ENCODE measurements at places on chromosomes 4 and X.

- no peak for DNase-seq
These were observed 196.4 kb upstream of the MAGEB18 start for GRCh38 chrX:25941559-25942250.

GRCh38 chr4:55444827-55445226 is 49.1 kb downstream of the TMEM165 start:
- no peak for DNase-seq

DNA sequence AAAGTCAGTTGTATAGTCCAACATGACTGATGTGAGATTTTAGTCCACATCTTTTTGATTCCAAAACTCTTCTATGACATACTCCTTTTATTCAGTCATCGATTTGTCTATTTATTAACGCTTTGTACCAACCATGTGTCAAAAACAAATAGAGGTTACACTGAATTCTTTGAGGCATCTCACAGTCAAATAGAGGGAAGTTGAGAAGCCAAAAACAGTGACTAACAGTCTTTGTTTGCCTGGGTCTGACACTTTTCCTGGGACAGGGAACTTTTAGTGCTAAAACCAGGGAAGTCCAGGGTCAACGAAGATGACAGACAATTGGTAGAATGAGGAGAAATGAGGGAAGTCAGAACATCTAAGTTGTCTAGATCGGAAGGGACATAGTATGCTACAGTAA is 169.9 kb upstream of the HS3ST1 start:
- DNase-seq = no peak

DNA sequence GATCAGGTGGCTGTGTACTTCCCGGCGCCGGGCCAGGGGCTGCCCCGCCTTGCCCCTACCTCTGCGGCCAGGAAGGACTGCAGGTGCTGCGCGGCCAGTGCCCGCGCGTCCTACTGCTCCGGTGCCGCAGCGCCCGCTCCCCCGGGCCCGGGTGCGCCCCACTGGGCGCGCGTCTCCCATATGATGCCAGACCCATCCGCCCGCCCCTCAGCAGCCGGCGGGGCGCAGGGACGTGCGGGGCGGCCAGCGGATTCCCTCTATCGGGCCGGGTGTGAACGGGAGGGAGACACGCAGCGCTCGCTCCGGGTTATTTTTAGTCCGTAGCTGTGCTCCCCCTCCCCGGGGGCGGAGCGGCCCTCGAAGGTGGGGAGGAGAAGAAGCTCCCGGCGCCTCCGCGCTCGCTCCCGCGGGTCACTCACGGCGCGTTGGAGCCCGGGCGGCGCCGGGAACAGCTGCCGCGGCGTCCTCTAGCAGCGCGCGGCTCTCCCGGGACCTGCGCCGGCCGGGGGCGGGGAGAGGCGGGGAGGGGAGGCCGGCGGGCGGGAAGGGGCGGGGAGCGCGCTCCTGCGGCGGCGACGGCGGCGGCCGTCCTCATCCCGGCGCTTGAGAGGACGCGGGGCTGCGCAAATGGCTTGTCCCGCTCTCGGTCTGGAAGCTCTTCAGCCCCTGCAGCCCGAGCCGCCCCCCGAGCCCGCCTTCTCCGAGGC is 103.6 kb downstream of the UCHL1 start:
- DNase-seq = no peak

DNA sequence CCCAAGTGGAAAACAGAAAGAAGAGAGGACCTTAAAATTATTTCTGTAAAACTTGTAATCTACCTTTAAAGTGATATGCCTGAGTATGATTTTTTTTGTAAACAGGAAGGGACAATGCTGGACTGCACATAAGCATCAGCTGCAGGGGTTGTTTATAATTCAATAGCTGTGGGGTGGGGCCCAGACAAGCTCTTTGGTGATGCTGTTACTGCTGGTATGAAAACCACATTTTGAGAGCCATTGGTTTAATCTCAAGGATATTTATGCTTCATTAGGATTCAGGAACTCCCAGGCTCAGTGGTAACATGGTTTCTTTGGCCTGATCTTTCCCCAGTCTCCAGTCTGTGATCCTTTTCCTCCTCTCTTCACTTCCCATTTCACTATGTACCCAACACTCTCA is 34.3 kb upstream of the GRPR start:
- no peak for DNase-seq

DNA sequence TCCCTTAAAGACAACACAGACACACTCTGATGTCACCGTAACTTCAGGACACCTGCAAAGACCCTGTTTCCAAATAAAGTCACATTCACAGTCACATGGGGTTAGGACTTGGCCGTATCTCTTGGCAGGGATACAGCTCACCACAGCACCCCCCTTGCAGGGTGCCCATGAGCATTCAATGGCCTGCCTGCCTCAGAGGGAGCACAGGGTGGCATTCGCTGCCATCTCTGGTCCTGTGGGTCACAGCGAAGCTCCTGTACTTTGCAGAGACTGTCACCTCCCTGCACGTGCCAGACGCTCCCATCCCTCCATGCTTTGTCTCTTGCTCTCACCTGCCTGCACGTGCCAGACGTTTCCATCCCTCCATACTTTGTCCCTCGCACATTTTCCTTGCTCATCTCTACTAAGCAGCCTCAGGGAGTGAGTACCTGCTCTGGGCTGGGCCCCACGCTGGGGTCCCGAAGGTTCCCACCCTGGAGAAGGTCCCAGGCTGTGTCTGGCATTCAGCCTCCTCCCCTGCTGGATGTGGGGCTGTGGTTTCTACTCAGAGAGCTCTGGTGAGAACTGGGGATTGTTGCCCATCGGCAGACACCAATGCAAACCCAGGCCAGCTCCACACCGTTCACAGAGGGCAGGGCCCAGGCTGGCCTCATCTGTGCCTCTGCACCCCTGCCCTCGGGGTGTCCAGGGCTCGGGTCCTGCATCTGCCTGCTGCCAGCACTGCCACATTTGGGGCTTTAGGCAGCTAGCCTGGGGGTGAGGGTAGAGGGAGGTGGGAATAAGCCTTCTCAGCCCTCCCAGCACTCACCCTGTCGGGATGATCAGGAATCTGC is 15.8 kb downstream of the HTRA3 start:
- DNase-seq = no peak

- DNase-seq = no peak
These were observed 66.9 kb downstream of the PARM1 start for GRCh38 chr4:74999714-75000309.

- no peak for DNase-seq
These were observed 30.4 kb downstream of the SH3TC1 start for GRCh38 chr4:8229331-8229975.

DNA sequence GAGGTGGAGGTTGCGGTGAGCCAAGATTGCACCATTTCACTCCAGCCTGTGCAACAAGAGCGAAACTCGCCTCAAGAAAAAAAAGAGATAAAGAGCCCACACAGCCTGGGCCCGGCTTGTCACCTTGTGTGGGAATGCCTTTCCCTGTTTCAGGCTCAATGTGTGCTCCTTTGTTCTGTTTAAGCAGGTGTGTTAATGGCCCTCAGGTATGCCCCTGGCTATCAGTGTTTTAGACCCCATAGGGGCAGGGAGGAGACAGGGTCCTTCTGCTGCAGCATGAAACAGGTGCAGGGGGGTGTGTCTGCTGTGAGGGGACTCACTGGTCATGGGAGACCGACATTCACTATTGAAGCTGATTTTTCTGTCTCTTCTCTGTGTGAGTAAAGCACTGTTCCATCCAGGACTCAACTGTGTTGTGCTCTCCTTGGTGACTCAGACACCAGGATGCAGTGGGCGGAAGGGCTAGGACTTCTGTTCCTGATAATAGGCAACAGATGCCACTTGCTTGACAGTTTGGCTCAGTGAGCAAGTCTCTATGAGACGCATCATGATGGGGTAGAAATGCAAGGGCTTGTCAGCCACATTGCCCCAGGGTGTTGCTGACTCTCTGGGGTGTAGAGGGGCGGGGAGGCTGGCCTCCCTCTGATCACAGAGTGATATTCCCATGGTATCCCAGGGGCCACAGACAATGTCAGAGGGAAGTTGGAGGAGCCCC is 15.6 kb upstream of the LAP3 start:
- DNase-seq = no peak

DNA sequence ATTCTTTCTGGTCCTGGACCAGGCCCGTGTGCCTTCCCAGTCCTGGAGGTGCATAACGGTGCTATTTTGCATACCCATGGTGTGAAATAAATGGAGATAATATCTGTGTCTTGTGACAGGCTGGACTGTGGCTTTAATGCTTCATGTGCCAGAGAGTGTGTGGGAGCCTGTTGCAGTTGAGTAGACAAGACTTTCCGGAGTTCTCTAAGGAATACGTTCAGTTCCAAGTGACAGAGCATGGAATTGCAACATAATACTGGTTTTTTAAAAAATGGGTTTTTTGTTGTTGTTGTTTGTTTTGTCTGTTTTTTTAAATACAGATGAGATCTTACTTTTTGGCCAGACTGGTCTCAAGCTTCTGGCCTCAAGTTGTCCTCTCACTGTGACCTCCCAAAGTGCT is 74.0 kb downstream of the HPRT1 start:
- DNase-seq = no peak

GRCh38 chr4:22483551-22483981 is 32.3 kb downstream of the ADGRA3 start:
- no peak for DNase-seq

DNA sequence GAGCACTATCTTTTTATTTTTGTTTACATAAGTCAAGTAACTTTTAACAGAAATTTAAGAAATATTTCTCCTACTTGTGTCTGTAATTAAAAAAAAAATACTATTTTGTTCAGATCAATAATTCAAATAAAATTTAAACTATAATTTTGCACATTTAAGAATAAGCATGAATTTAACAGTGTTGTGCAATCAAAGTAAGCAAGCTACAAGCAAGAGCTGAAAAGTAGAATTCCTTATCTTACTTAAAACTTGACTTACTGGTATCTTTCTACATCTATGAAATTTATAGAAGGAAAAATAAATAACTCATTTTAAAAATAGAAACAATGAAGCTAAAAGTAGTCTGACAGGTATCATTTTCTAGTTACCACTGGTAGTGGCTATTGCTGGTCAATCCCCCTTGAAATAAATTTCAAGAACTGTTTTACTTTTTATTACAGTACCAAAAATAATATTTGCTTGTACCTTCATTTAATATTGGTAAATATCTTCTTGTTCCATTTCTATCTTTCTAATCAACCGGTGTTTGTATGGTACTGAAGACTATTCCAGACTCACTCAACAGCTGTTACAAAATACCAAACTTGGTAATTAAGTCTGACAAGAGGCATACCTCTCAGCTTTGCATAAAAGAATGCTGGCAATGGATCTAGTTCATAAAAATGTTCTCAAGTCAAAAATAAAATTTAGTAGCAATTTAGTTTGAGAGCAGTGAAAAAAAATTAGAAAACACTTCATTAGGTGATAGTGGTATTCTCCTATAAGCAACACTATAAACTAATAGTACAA is 62.2 kb downstream of the NOCT start:
- DNase-seq = no peak

DNA sequence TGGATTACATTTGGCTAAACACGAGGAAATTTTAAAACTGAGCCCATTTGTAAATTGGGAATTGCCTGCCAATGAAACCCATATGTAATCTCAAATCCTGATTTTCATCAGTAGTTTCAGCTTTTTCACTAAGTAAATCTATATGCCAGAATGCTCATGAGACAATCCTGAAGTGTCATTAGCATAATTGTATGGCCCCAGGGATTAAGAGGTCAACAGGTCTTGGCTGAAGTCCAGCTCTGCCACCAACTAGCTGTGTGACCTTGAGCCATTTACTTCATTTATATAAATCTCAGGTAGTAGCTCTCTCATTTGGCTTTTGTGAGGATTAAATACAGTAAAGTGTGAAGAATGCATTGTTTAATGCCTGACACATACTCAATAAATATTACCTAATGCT is 320.5 kb upstream of the EMCN start:
- no peak for DNase-seq

- DNase-seq = no peak
These were observed 427.3 kb upstream of the FAM241A start for GRCh38 chr4:111717921-111718320.

DNA sequence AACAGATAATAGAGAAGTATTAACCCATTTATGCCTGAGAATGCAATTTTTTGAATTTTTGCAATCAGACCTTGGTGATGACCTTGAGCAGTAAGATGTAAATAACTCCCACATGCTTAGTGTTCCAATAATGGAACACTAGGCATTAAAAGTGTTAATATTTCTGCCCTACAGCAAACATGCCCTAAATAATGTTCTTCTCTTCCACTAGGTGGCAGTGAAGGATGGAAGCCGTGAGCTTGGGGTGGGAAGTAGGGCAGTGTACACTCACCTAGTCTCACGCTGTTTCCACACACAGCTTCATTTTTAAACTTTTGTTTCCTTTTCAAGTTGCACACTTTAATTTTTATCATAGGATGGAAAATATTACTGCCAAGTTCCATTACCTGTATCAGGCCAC is 613.1 kb upstream of the HS3ST1 start:
- DNase-seq = no peak

DNA sequence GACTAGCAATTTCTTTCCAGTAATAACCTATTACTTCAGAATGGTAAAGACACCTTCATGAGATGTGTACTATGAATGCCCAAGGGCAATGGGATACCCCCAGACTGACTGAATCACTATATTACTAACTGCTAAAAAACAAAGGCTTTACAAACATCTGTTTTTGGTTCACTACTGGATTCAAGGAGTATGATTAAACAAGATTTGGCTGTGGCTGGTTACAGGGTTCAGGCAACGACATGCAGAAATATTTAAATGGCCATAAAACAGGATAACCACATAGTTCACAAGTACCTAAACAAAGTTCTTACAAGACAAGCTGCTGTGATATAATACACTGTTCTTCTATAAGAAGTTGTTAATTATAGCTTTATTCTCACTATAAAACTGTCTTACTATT is 128.2 kb downstream of the FRYL start:
- DNase-seq = no peak

GRCh38 chrX:110985470-110985869 is 110.5 kb upstream of the PAK3 start:
- DNase-seq = no peak

GRCh38 chrX:137548261-137548660 is 17.7 kb upstream of the ZIC3 start:
- DNase-seq = no peak

GRCh38 chrX:101442085-101442484 is 34.1 kb downstream of the HNRNPH2 start:
- DNase-seq = no peak

GRCh38 chr4:107935246-107935645 is 3.9 kb downstream of the CYP2U1 start:
- no peak for DNase-seq

GRCh38 chrX:49272421-49272820 is 2.8 kb downstream of the PPP1R3F start:
- no peak for DNase-seq

GRCh38 chr4:128950796-128951195 is 141.3 kb downstream of the JADE1 start:
- no peak for DNase-seq

DNA sequence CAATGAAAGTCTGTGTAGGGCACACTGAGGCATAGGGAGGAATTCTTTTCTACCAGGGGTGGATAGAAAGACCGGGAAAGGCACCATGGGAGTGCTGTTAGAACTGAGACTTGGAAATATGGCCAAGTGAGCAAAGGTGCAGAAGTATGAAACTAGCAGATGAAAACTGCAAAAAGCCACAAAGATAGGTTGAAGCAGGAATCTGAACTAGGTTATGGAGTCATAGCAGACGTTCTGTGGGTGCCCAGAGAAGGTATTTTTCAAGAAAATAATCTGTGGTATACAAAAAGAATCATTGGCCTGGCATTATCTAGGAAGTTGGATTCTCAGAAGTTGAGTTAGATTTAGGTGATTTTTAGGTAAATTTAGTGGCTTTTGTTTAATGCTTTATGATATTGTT is 48.5 kb downstream of the SMAD1 start:
- no peak for DNase-seq

All from stimulated activated CD4-positive, alpha-beta T cell treated with anti-CD3 and anti-CD28 coated beads, TNF-alpha, amount 100 ng/mL, for 1 hour (primary cell).